EL (cell line): ENCODE measurements at places on chromosomes 3 and 15.

DNA sequence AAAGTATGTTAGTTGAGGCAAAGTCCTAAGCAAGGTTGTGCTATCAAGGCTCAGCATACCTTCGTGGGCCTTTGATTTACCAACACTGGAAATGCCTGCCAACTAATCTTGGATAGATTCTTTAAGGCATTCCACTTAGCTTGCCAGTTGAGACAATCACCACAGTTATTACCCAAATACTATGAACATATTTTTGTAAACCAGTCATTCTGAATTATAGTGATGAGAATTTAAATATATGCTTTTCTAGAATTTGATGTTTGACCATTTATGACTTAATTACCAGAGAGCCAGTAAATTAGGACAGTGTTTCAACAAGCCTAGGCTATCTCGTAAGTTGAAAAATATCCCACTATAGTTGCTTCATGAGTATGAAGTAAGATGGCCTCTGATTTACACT is 15.5 kb downstream of the TRIM59 start:
- DNase-seq = peak; percentile 53

- no peak for DNase-seq
These were observed 224.8 kb downstream of the ABHD5 start for GRCh38 chr3:43915546-43915945.

DNA sequence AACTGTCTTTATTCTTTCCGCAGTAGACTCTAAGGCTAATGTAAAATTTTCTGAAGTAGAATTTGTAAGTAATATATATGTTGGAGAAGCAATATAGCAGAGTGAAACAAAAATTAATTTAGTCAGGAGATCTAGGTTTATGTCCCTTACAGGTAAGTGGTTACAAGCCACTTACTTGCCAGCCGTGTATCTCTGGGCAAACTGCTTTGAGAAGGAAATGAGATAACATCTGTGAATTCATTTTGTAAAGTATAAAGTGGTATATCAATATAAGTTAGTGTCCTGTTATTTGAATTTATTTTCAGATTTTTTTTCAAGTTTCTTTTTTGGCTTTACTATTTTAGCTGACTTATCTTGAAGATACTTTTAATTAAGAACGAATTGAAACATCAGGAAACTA is 5.5 kb downstream of the DAZL start:
- no peak for DNase-seq

DNA sequence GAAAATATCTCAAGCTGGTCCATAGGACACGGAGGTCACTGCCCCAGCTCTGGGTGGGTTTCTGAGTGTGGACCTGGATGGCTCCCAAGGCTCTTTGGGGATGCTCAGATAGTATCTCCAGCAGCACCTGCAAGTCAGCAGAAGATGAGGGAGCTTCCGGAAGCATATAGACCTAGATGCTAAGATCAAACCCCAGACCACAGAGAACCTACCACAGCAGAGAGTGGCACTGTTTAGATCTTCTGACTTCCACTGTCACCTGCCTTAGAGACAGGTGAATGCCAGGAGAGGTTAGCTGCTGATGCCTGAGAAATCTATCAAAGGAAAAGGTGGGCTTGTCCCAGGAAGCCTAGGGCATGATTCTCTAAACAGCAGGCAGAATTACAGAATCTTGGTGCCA is 105.7 kb upstream of the TRPM1 start:
- DNase-seq = no peak

GRCh38 chr3:134057654-134058110 is 28.0 kb upstream of the SLCO2A1 start:
- DNase-seq = no peak

DNA sequence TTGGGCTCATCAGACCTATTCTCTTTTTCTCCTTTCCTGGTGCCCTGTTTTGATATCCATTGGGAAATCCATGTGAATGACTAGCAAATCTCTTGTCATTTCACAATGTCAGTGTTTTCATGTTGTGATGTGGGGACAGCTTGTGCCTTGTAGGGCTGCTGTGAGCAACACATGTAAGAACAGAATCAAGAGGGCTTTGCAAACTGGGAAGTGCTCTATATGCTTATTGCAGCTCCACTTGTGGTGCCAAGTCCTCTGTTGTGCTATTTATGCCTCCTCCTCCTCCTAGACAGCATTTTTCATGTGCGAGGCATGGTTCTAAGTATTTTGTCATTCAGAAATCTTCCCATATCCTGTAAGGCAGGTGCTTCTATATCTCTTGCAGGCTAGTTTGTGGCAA is 56.4 kb downstream of the ZNF621 start:
- DNase-seq = no peak

GRCh38 chr15:53978253-53978906 is at the start of gene UNC13C:
UNC13C (plus strand) TSS chr15:53978441; CDS start chr15:54012904, 34,463 bp downstream.
- no peak for DNase-seq

- no peak for DNase-seq
These were observed 45.3 kb downstream of the SEMA3G start for GRCh38 chr3:52399593-52399992.

DNA sequence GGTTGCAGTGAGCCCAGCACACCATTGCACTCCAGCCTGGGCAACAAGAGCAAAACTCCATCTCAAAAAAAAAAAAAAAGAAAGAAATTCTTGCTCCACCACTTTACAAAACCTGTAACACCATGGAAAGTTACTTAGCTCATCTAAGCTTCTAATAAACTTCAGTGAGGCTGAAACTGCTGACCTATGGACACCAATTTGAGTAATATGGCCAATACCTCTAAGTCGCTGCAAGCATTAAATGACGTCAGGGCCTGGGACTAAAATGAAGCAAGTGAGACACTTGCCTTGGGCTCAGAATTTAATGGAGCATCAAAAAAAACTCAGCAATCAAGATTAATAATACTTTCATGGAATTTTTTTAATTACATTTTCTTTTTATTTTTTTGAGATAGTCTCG is 42.5 kb downstream of the ZMAT3 start:
- DNase-seq = no peak

DNA sequence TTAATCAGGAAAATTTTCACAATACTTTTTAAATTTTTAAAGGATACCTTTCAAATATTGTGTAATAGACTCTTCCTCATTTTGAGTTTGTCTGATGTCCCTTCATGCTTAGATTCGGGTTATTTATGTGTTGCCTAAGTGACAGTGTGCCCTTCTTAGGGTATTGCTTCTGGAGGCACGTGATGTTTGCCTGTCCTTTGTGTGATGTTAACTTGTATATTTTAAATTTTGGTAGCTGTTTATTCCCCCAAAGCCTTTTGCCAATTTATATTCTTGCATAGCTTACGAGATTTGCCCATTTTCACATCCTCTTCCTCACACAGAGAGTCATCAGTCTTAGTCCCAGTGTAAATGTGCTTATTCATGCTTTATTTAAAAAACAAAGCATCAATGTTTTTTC is 433.1 kb downstream of the EPHB1 start:
- no peak for DNase-seq

DNA sequence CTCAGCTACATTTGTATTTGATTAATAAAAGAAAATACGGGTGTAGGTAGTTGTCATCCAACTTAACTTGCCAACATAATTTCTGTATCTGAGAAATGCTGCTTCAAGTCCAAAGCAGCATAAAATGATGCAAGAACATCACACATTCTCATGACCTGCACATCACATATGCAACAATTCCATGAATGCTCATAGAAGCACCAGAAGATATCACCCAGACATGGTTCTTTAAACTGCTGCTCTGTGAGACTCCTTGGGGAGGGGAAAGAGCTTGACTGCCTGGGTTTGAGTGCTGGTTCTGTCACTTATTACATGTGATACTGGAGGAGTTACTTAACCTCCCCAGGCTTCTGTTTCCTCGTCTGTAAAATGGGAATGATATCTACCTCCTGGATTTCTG is 39.4 kb downstream of the CHST14 start:
- no peak for DNase-seq

DNA sequence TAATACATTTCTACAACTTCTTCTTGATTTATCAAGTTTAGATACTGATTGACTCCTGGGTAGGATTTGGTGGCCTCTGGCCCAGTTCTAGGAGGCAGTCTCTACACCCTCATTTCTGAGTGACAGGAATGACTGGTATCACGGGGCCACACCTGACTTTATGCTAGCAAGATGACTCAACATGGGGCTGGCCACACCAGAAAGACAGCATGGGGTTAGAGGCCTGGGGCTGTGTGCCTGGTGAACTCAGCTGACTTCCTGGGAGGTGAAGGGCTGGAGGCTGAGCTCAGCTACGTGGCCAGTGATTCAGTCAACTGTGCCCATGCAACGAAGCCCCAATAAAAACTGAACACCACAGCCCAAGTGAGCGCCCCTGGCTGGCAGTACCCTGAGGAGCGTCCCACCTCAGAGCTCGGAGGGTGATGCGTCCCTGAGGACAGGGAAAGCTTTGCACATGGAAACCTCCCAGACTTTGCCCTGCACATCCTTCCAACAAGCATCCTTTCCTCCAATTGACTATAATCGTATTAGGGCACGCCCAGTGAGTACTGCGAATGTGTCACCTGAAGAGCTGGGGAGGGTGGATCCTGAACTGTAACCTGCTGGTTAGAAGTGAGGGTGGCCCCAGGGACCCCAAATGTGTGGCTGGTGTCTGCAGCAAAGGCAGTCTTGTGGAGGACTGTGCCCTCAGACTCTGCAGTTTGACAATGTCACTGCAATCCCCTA is 57.2 kb downstream of the NIPA2 start:
- peak; percentile 83 for DNase-seq

DNA sequence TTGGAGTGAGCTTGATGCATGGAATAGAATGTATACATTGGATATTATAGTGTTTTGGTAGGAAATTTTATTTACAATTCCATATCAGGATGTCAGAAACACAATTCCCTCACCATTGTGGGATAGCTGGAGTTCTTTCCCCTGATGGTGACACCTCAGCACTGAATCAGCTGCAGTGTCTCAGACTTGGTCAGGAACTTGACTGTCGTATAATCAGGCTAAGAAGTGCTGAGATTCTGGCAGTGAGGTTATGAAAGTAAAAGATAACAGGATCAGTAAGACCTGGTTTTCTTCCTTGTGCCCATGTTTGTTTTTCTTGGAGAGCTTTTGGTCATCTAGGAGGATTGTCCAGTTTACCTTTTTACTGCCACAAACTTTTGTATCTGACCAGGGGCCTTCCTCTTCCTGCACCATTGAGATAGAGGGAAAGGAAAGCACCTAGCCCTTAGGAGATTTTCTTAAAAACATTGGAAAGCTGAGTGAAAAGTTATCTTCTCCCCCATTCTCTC is 27.3 kb upstream of the ST3GAL6 start:
- no peak for DNase-seq

- DNase-seq = peak; percentile 73
These were observed 33.0 kb upstream of the SLC12A8 start for GRCh38 chr3:125245521-125245920.

DNA sequence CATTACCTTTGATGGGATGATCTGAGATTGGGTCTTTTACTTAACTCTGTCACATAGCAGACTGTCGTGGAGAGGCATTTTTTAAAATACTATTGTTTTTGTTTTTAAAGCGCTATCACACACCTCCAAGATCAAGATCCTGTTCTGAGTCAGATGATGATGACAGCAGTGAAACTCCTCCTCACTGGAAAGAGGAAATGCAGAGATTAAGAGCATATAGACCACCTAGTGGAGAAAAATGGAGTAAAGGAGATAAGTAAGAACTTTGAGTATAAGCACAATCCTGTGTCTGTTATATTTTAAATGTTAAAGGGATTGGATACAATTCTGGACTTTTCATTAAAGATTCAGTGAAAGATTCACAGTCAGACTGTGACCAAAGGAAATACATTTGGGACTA is 18.4 kb upstream of the ZBTB47 start:
- peak; percentile 46 for DNase-seq

- DNase-seq = no peak
These were observed 172.2 kb downstream of the GHSR start for GRCh38 chr3:172276103-172276502.

- peak; percentile 19 for DNase-seq
These were observed 65.1 kb downstream of the HMCES start for GRCh38 chr3:129343643-129344360.

- DNase-seq = no peak
These were observed 78.6 kb upstream of the ROBO2 start for GRCh38 chr3:76961284-76961683.

- DNase-seq = no peak
These were observed 2.3 kb downstream of the C3orf70 start for GRCh38 chr3:185150561-185150960.

DNA sequence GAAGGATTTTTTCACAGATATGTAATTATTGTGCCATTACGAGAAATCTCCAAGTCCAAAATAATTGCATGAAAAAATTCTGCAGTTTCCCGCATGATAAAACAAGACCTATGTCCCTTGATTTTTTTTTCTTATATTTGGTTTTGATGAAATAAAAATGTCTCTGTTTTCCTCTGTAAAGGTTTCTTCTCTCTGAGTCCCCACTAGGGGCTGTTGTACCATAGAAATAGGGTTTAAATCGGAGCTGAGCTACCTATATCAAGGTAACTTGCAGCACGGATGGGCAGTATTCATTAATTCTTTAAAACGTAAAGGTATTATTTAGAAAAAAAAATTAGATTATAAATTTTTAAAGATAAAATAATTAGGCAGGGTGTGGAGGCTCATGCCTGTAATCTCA is 66.6 kb upstream of the IGF1R start:
- no peak for DNase-seq

DNA sequence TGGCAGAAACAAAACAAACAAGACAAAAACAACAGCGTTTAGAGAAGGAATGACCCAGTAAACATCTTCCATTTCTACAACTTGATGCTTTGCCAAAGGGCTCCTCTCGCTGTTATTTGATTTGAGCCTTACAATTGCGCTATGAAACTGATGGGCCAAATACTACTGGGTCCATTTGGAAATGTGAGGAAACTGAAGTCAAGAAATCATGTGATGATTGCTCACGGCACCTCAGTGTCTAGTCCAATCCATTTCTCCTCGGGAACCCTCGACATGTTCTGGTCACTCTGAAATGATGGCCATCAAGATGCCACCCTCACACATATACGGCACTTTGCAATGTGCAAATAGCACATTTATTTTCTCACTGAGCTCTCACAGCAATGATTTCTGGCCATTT is 136.0 kb downstream of the UACA start:
- no peak for DNase-seq

- DNase-seq = no peak
These were observed 14.3 kb upstream of the IL20RB start for GRCh38 chr3:136943436-136943835.

GRCh38 chr15:42999201-42999779 is 78.7 kb upstream of the TTBK2 start:
- DNase-seq = no peak

DNA sequence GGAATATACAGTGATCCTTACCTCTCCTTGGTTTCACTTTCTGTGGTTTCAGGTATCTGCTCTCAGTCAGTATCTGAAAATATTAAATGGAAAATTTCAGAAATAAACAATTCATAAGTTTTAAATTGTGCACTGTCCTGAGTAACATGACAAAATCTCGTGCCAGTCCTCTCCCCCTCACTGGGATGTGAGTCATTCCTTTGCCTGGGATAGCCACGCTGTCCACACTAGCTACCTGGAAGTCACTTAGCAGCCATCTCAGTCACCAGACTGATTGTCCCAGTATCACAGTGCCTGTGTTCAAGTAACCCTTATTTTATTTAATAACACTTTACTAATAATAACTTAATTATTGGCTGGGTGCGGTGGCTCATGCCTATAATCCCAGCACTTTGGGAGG is 15.3 kb upstream of the KLHL25 start:
- no peak for DNase-seq

- no peak for DNase-seq
These were observed 5.1 kb upstream of the LTF start for GRCh38 chr3:46469680-46470357.
